KBM-7 (cell line): ENCODE measurements at places on chromosomes 4 and X.

GRCh38 chr4:98027827-98028226, 115.4 kb downstream of the STPG2 start:
- no peak for DNase-seq

DNA sequence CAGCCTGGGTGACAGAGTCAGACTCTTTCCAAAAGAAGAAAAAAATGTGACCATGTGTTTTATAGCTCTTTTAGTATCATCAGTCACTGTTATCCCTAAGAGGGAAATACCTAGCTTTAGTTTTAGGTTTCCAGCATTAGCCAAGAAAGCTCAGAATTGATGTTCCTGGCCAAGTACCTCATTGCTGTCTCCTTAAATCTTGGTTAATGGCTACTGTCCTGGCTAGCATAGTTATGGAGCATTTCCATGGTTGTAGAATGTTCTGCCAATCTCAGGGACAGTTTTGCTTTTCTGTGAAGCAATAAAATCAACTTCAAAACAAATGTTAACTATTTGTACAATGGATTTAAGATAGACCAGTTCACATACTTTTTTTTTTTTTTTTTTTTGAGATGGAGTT, 74.4 kb downstream of the HTT start:
- no peak for DNase-seq

DNA sequence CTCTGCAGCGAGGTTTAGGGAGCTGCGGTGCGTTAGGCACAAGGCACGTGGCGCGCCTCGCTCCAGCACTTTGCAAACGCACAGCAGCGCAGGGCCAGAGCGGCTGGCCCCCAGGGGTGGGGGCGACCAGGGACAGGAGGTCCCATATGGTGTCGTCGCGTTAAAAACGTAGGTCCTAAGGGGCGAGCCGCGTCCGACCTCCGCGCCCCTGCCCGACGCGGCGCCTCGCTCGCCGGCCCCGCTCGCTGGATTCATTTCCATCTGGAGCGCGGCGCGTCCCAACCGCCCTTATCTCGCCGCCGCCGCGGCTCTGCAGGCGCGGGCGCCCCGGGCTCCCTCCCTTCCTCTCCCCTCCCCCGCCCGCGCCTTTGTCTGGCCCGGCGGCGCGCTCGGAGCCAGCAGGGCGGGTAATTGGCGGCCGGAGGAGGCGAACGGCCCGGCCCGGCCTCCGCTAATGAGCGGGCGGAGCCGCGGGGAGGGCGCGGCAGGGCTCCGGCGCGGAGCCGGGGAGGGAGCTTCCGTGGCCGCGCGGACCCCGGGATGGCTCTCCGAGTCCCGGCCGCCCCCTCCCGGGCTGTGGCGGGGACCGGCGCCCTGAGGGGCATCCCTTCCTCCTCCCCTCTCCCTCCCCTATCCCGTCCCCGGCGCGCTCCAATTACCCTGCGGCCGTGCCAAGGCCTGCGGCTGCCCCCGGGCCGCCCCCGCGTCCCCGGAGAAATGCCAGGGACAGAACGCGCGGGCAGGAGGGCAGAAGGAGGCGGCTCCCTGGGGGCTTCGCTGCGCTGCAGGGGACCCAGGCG, 409.0 kb downstream of the BCOR start:
- DNase-seq, result peak; percentile 60

- no peak for DNase-seq
Measured at GRCh38 chr4:100386270-100386669, 131.6 kb downstream of the EMCN start.

DNA sequence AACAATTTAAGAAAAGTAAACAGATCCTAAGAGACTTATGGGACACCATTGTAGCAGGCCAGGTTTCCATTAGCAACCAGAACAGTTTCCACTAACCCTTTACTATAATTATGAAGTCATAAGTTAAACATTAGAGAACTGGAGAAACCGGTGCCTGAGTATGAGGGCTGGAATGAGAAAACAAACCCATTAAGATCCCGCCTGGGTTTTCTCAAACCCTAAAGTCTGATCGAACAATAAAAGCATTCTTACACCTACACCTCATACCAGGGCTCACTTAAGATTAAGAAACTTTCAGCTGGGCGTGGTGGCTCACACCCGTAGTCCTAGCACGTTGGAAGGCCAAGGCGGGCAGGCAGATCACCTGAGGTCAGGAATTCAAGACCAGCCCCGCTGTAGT, 13.7 kb upstream of the DHX15 start:
- no peak for DNase-seq

GRCh38 chr4:30879855-30880598, 159.9 kb downstream of the PCDH7 start:
- no peak for DNase-seq

DNA sequence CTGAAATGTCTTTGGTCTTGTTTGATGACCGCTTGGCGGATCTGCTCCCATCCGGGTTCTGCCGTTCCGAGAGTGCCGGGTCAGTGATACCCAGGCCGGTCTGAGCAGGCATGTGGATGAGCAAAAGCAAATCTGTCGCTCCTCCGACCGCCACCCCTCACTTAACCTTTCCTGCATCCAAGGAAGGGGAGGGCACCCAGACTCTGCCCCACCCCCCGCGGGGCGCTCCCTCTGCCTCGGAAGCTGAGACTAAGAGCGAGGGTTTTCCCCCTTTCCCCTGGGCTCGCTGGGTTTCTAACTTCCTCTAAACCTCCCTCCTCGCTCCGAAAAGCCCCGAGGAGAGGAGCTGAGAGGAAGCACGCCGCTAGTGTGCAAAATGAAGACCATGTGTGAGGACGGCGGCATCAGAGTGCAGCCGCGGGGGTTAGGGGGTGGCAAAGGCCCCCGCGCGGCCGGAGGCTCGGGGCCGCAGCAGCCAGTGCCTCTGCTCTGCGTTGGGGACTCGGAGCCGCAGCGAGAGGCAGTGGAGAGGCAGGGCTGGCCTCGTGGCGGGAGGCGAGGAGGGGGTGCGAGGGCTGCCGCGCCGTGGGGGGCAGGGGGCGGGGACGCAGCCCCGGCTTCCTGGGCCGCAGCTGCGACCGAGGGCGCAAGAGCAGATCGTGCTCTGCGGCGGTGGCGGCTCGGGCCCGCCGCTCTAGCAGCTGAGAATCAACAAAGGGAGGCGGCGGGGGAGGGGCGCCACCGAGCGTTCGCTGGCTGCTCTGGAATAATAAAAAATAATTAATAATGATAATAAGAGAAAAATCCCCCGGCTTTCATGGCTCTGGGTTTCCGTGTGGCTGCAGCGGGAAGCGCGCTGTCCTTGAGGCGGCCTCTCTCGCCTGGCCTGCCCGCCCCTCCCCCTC, 55.8 kb upstream of the BCOR start:
- peak; percentile 88 for DNase-seq

DNA sequence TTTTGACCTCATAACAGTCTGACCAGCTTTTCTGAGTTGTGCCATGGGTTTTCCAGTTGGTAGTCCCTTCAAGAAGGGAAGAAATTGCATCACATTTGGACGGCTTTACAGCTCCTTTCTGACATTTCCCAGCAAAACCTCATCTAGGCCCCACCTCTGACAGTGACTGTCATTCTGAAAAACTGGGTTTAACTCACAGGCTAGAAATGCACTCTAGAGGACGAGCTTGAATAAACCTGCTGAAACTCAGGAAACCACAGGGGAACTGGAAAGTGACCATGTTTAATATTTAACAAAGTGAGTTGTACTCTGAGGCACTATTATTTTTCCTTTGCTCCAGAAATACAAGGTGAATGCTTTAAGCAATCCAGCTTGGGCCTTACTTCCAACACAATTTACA, 434.3 kb upstream of the RASGEF1B start:
- DNase-seq, result no peak

- DNase-seq, result no peak
Measured at GRCh38 chr4:151025759-151026158, 10.7 kb upstream of the LRBA start.

- DNase-seq, result peak; percentile 38
Measured at GRCh38 chrX:37745835-37746217, 34.0 kb upstream of the CYBB start.

- no peak for DNase-seq
Measured at GRCh38 chrX:11954176-11954575, 184.1 kb upstream of the FRMPD4 start.

- no peak for DNase-seq
Measured at GRCh38 chrX:8813036-8813435, 11.9 kb upstream of the FAM9A start.

GRCh38 chr4:119629142-119629471, 503 bp upstream of the PDE5A start:
- DNase-seq, result no peak

GRCh38 chrX:56798866-56799758, 70.1 kb downstream of the NBDY start:
- peak; percentile 27 for DNase-seq

DNA sequence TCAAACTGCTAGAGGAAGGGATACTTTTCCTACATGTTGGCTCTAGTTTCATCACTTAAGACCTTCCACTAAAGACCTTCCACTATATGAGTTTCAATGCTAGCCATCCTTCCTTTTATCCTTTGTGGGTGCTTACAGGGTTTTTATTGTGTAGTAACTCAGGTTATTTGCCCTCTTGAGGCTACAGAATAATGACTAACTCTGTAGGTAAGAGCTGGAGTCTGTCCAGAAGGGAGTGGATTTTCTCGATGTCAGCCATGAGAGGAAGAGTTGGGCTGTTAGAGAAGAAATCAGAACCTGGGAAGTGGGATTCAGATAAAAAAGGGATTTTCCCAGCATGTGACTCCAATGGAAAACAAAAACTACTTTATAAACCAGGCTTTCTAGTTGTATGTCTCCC, 27.5 kb upstream of the HERC5 start:
- DNase-seq, result no peak

DNA sequence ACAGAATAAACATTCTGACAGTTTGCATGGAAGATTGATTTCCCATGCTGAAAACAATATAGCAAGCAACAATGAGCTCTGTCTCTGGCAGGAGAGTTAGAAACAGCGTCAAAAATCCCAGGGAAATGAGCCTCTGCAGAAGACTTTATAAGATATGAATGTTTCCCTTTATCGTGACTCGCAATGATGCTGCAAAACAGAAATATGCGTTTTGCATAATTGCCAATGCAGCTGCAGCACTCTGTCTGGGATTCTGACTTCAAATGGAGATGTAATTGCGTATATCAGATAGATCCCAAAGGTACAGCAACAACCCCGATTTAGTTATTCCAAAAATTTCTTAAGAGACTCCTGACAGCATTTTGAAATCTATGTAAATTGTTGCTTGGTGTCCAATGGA, 702.4 kb upstream of the EPHA5 start:
- no peak for DNase-seq

GRCh38 chr4:68462691-68463090, 15.4 kb downstream of the TMPRSS11E start:
- no peak for DNase-seq

- no peak for DNase-seq
Measured at GRCh38 chrX:78313526-78313925, 13.9 kb downstream of the CYSLTR1 start.

GRCh38 chrX:18884916-18885315, 99.0 kb downstream of the PHKA2 start:
- DNase-seq, result no peak
